ENCODE measurements at places on chromosomes 3 and 15.

DNA sequence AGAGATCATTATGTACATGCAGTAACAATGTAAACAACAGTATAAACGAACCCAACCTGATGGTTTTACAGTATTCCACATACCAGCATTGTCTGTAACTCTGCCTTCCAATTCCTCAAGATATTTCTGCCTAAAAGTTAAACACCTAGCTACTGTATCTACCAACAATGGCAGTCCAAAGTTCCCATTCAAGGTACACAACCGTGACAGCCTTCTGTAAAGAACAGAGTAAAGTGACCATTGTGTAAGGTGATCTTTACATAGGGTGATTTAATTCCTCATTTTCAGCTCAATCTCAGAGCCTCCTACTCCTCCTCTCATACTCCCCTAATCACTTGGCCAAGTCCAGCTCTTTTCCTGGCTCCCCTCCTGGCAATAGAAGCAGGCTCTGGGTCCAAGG is 10.4 kb downstream of the SECISBP2L start:
- DNase-seq: no peak

- DNase-seq: no peak
Measured at GRCh38 chr3:190865828-190866227, 3.3 kb upstream of the GMNC start.

- DNase-seq: no peak
Measured at GRCh38 chr15:91515188-91515754, 338.2 kb upstream of the SLCO3A1 start.

GRCh38 chr3:5583920-5584319 is 396.4 kb downstream of the EDEM1 start:
- no peak for DNase-seq

GRCh38 chr3:101189796-101190195 is 130.6 kb downstream of the IMPG2 start:
- no peak for DNase-seq

DNA sequence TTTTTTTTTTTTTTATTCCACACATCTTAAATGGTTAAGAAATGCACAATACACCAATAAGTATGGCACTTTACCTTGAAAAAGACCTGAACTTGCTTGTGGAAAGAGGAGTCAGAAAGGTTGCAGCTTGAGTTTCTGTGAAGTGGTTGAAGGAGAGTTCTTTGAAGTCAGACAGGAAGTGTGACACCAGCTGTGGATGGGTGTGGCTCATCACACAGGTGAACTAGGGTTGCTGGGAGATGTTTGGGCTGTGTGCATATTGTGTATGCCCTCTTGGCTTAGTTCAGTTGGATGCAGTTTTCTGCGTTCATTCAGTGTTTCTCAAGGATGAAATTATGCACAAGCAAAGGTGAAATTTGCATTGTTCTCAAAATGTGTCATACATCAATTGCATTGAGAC is 6.3 kb downstream of the AEN start:
- no peak for DNase-seq

- no peak for DNase-seq
Measured at GRCh38 chr3:119608405-119609000, 10.8 kb downstream of the PLA1A start.

- no peak for DNase-seq
Measured at GRCh38 chr15:73239564-73240215, 129.1 kb downstream of the HCN4 start.

DNA sequence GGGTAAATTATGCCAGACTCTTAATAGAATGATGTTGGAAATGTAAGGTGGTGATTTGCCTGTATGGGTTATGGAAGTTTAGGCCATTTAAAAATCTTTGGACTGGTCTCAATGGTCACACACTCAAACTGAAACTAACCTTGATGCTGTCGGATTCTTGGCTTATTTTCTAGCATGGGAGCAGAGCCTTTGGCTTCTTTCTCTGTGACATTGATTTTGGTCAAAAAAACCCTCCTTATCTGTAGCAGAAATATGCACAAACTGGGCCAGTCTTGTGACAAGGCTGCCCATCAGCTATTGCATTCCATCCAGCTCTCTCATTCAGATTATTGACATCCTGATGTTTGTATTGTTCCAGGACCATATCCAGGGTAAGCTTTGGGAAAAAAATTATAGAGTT is 35.9 kb downstream of the ARPP21 start:
- no peak for DNase-seq
